ENCODE measurements at places on chromosomes 7 and 10.

DNA sequence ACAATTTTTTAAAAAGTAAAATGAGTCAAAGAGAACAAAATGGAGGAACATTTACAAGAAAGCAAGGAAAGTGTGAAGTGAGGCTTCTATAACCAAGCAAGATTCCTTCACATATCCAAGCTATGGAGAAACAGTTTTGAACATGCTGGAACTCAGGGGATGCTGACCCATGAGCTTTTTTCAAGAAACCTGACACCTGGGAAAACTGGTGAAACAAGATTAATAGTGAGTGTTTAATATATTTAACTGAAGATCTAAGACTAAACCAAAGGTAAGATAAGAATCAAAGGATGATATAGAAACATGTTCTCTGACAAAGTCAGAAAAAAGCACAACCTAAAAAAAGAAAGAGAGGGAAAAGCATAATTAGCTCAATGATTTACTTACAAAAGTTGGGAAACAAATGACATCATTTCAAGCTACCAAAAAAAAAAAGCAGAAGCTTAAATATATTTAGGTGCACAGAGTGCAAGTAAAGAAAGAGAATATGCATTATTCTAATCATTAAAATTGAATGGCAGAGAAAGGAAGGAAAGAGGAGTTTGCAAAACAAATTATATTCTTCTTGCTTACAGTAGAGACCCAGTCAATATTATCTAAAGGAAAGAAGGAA is 24.9 kb downstream of the C7orf25 start:
- DNase-seq, result no peak

- DNase-seq, result no peak
Measured at GRCh38 chr7:37083311-37084096, 359.2 kb upstream of the AOAH start.

DNA sequence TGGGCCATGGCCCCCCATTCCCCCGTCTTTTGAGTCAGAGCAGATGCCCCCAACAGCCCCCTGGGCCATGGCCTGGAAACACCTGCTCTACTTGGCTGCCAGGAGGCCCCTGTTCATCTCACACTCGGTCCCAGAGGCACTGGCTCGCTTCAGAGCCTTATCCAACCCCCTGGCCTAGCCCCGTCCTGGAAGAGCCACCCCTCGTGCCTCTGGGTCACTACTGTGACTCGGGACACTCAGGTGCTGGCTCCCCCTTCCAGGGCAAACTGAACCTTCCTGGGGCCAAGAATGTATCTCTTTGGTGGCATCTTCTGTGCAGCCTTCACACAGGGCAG is 7.0 kb downstream of the POLR2J start:
- DNase-seq, result no peak

DNA sequence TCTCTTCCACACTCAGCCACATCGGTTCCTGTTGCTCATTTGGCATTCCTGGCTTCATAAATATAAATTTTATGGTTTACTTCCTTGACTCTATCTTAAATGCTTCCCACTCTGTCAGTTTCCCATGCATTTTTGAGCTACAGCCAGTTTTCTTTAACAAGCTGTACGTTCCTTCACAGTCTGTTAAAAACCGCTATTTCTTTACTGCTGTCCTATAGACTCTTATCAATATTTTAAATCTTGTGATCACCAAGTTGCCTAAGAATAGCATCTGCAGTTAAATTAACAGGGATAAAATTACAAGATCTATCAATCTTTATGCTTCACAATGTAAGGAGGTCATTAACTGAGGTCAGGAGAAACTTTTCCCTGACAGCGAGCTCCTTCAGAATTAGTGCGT is 103.1 kb upstream of the RHOBTB1 start:
- DNase-seq, result no peak

DNA sequence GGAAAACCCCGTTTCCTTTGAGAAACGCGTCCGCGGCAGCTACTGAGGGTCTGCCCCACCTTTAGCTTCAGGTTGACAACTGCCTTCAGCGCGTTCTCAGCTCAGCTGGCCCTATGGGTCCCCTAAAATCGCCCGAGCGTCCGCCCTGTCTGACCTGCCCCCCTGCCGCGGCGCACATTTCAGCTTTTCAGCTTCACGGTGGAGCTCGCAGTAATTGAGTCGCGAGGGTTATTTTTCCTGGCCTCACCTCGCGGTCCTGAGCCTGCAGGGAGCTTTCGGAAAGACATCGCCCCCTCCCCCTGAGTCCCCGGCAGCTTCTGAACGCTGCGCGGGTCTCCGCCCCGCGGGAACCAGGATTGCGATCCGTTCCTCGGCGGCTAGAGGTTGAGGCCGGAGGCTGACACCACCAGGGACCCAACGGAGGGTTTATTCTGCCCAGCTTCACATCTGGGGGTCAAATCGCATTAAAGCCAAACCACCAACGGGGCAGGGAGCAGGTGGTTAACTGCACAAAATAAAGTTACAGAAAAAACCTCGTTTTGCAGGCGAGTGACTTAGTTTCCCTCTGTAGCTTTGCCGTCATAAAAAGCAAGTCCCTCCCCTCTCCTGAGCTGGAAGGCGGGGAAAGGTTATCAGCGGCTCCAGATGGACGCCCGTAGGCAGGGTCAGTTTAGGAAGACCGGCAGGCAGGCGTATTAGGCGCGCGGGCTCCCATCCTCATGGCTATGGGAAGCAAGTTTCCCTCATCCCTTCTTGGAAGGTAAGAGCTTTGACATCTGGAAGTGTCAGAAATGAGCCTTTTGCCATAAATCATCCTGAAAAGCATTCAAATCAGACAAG is 11.0 kb downstream of the TWIST1 start:
- DNase-seq, result no peak

DNA sequence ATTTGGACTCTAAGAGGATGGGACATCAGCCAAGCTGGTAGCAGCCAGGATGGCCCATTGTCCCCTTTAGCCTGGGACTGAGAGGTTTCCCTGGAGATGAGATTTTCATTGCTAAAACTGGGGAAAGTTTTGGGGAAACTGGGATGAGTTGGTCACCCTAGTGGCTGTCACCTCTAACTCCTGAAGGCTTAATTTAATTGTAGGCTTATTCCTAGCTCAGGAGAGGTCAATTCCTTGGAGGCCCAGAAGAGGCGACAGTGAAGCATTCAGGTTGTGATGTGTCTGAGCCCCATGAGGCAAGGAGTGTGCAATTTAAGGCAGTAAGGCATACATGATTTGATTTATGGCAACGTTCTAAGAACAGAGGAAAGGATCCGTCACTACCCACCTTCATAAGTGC is 24.9 kb upstream of the JAZF1 start:
- DNase-seq, result no peak

DNA sequence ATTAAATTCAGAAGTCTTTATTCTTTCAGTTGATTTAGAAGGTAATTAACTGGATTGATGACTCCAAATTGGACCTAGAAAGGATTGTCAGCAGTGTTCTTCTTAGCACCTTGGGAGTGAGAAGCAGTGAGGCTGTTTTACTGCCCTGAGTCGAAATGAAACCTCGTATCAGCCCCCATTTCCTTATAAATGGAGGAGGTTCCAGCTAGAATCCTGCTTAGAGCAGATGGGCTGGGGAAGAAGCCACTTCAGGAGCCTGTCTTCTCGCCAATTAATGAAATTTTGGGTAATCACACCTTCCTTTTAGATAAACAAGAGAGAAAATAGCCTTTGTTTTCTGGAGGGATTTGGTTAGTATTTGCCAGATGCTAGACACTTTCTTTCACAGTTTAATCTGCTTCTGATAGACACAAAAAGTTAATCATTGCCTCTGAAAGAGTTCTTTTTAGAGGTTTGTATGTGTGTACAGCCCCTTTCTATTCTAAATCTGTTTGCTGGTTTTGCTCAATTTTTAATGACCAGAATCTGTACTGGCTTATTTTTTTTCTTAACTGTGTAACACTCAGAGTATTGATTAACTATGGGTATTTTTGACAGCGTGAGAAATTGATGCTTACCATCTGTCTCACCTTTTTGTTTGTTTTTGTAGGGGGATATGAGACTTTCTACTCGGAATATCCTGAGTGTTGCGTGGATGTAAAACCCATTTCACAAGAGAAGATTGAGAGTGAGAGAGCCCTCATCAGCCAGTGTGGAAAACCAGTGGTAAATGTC is 4.6 kb downstream of the DUSP5 start:
- DNase-seq, result no peak

GRCh38 chr10:116472891-116473290 is 45.2 kb downstream of the PNLIPRP3 start:
- no peak for DNase-seq

DNA sequence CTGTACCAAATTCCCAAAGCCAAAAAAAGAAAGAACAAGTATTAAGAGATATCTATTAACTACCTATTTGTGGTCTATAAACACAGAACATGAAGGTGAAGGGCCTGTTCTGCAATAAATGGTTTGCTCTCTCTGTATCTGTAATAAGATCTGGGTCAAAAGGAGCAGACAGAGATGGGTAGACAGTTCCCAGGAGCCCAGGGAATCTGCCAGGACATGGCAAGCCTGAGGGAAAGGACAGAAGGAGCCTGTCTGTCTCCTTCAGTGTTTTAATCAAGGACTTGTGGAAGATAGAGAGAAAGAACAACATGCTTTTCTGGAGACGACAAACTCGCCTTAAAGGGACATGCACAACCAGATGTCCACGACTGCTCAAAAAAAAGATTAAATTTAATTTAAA is 165.7 kb downstream of the ELMO1 start:
- DNase-seq, result no peak

- peak; percentile 30 for DNase-seq
Measured at GRCh38 chr10:106711313-106711906, 453.1 kb downstream of the SORCS1 start.

GRCh38 chr7:137696376-137696775 is 150.4 kb downstream of the DGKI start:
- DNase-seq, result no peak

- DNase-seq, result no peak
Measured at GRCh38 chr10:108771106-108771505, 1152.2 kb downstream of the XPNPEP1 start.

- no peak for DNase-seq
Measured at GRCh38 chr10:32073659-32074058, 17.4 kb upstream of the KIF5B start.

DNA sequence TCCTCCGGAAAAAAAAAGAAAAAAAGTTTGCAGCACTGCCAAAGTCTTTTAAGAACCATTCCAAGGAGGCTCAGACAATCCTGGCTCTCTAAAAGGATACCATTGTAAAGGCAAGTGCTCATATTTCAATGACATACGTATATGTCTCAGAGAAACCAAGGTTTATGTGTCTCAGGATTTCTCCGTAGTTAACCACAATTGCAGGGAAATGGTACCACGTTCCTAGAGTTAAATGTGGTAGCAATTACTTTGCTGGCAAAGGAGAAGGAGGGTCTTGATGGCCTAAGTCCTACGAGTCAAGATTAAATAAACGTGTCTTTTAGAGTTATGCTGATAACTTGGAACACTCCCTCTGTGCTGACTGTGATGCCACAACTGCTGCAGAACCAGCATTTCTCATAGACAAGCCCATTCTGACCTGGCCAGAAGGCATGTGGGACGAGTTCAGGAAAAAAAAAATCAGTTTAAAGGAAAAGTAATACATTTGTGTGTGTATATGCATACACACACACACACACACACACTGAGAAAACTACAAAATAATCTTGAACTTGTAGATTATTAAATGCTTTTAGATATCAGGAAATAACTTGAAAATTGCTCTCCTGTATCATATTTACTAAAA is 245.9 kb downstream of the FGFR2 start:
- DNase-seq, result no peak

- no peak for DNase-seq
Measured at GRCh38 chr10:93030409-93030808, 30.2 kb upstream of the CYP26C1 start.

DNA sequence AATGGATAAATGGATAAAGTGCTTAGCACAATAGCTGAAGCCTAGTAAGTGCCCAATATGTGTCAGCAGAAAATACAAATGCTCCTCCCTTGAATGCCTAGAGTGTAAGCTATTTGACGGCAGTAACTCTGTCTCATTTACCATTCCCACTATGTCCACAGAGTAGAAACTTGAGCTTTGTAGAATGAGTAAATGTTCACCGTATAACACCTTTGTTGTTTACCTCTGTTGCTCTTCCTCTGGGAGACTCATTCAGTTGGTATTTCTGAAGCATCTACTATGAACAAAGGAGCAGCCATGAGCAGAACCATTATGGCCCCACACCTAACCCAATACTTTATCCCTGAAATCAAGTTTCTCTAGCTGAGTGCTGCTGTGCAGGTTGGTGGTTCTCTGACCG is 8.4 kb upstream of the SLC16A12 start:
- no peak for DNase-seq

- DNase-seq, result no peak
Measured at GRCh38 chr10:52059089-52059488, 255.0 kb upstream of the DKK1 start.
